ENCODE measurements at places on chromosomes 1 and 21.

DNA sequence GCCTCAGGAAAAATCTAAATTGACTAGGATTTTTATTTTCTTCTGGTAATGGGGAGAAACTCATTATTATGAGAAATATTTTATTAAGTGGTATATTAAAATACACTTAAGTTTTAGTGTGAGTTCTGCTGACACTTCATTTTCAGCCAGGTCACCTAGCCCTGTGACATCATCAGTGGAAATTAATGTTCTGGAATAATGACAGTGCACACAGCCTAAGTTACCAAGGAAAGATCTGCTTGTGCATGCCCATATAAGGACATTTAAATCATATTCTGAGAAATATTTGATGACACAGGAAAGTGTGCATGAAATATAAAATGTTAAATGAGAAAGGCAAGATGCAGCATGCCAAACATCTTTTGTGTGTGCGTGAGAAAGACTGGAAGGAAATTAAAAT is 102.0 kb downstream of the KIF14 start:
- DNase-seq = no peak

- no peak for DNase-seq
Observed at GRCh38 chr1:198933515-198934222, 294.8 kb downstream of the PTPRC start.

- no peak for DNase-seq
Observed at GRCh38 chr21:32200029-32200428, 78.8 kb downstream of the MIS18A start.

DNA sequence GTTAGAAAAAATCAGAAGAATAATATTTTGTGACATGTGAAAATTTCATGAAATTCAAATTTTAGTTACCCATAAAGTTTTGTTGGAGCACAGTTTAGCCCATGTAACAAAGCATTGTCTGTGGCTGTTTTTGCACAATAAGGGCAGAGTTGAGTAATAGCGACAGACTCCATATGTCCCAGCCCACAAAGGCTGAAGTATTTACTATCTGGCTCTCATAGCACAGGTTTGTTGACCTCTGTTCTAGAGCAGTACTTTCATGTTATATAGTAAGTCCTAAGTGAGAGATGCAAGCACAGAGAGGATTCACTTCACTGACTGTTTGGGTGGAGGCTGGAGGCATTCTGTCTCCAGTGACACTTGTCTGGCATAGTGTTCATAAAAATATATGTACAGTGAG is 6.8 kb downstream of the LAMC1 start:
- no peak for DNase-seq

DNA sequence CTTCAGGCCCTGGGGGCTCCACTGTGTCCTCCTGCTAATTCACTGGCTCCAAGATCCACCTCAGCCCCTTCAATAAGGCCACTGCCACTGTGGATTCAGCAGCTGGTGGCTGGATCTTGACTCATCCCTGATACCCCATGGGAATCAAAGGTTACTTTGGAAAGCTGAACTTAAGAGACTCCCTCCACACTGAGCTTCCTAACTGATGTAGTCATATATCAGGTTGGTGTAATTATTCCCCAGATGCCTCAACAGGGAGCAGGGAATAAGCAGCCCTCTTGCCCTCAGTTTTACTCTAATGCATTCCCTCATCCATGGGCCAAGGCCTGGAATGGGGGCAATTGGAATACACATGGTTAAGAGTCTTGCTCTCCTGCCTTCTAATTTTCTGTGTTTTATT is 164.6 kb downstream of the FASLG start:
- DNase-seq = peak; percentile 40

GRCh38 chr1:168116327-168116799 is 20.4 kb downstream of the GPR161 start:
- DNase-seq = no peak

GRCh38 chr1:71919811-71920509 is 362.4 kb downstream of the NEGR1 start:
- DNase-seq = no peak

- DNase-seq = no peak
Observed at GRCh38 chr21:46265736-46266525, 19.5 kb downstream of the MCM3AP start.

GRCh38 chr1:98256700-98257099 is 335.9 kb upstream of the DPYD start:
- DNase-seq = no peak

- no peak for DNase-seq
Observed at GRCh38 chr1:91784191-91784590, 101.8 kb downstream of the TGFBR3 start.

DNA sequence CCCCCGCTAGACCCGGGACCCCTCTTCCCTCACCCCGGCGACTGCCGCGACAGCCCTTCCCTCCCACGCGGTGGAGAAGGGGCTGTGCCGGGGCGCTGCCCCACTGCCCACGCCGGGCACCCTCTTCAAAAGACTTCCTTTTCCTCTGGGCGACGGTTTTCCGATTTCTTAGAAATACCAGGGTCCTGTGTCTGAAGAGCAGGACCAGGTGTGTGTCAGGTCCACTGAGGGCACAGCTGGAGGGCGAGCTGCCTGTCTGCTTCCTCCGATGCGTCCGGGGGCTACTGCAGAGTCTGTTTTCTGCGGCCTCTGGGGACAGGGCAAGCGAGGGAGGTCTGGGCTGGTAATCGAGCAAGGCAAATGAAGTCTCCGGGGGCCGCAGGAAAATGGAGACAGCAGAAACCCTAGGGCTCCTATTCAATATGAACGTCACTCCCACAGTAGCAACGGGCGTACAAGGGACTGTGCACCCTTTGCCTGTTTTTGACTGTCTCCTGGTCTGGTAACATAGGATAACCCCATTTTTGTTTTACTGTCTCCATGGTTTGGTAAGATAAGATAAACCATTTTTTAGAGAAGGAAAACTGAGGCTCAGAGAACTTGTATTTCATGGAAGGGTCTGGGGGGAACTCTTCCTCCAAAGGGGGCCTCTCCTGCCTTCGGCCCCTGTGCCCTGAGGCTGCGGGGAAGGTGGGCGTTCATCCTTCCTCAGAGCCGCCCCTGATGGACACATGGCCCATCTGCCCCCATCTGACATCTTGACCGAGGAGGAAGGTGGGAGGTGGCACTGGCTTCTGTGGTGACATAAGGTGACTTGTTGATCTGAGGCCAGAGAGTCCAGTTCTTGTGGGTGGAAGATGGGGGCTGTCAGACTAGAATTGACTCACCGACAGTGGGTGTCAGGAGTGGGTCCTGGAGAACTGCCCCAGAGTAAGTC is 970 bp downstream of the TNFRSF1B start:
- DNase-seq = no peak

DNA sequence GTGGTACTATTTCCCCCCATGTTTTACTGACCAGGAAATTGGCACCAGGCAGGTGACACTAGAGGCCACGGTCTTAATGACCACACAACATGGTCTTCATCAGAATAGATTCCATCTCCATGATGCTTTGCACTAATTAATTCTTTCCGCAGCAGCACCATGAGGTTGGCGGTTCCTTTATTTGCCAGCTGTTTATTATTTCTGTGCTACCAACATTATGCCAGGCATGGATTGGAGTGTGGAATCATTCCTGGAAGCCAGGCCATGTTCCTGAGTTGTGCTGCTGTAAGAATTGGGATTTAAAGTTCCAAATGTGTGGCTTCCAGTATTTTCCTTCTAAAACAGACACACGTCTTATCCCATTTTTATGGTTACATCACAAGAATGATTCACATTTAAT is 107.8 kb downstream of the NFIA start:
- DNase-seq = no peak

- DNase-seq = no peak
Observed at GRCh38 chr21:45060675-45061311, 13.6 kb upstream of the ADARB1 start.

GRCh38 chr1:10965546-10966226 is 46.8 kb upstream of the TARDBP start:
- no peak for DNase-seq

DNA sequence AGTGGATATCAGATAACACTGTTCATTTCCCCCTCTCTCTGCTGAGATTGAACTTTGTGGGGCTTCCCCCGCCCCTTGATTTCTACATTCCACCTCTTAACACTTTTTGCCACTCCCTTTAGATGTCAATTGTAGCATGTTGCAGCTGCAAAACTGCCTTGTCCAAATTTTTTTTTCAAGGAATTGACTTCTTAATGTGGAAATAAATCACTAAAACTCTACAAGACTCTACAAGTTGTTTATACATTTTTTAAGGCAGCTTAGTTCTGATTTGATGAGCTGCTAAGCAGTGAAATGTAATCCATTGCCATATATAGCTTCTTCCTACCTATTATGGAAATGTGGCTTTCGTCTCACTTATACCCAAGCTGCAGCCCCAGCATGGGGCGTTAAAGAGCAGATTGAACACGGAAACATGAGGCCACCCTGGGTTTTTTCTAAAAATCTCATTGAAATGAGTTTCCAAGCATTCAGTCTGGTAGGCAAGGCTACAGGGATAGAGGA is 132.2 kb downstream of the SYT2 start:
- DNase-seq = peak; percentile 96

DNA sequence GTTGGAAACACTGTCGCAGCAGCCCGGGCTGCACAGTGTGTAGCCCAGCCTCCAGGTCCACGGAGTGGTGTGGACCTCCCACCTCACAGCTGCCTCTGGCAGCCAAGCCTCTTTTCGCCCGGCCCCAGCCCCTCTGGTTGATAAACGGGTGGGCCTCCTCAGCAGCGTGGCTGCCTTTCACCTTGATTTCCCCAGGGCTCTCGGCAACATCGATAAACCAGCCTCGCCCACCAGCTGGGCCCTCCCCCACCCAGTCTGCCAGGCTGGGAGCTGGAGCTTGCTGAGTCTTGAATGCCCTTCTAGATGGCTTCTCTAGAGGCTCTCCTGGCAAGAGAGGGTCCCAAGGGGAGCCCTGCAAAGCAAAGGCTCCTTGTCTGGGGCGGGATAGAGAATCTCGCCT is 31.0 kb upstream of the LHX4 start:
- DNase-seq = no peak

GRCh38 chr1:92544756-92545165 is 58.0 kb upstream of the GFI1 start:
- no peak for DNase-seq

DNA sequence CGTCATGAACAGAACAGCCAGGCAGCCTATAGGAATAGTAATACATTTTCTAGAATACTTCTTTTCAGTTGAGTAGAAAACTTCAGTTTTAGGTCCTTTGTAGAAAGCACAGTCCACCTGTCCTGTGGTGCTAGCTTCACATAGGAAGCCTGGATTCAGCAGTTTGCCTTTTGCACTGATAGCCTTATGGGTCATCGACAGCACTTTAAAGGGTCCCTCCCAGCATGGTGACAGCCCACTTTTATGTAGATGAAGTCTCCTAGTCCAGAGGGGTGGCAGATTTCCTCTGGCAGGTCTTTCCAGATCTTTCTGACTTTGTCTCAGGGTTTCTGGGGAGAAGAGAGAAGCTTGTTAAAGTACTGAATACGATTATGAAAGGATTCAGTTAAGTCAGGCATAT is 161.4 kb upstream of the TNR start:
- no peak for DNase-seq

GRCh38 chr1:4328402-4329071 is 325.9 kb upstream of the AJAP1 start:
- DNase-seq = no peak

- no peak for DNase-seq
Observed at GRCh38 chr1:47210666-47211065, 20.8 kb upstream of the PDZK1IP1 start.

GRCh38 chr1:19411612-19412011 is 73.7 kb downstream of the CAPZB start:
- DNase-seq = no peak

DNA sequence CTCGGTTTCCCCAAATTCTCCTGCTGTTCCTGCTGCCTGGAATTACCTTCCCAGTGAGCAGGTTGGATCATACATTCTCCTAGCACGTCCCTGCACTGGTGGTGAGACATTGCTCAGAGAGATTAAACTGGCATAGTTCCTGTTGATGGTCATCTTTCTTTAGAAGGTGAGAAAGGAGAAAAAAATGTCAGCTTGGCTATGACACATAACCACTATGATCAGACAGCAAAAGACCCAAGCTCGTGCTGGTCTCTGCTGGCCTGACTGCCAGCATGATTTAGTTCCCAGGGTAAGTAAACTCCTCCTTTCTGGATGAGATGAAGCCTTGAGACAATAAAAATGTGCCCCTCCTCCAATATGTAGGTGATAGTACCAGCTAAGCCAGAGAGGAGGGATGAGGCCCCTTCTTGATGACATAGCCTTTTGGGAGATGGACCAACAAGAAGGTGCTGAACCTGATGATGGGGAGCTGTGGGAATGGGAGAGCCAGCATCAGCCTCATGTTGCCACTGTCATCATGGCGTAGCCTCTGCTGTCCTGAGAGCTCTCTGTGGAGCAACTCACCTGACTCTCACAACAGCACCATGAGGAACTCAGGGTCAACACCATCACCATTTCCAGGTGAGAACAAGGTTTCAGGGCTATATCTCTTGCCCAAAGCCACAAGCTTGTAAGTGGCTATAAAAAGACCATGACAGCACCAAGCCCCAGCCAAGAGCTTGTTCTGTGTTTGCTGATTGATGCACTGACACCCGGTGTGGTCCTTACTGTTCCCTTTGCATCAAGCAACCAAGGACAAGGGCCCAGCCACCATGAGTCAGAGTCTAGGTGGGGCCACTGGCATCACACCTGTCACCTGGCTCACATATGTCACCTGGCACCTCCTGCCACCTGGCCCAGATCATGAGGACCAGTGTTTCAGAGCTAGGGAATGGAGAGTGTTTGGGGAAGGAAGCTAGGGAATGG is 200.0 kb downstream of the MATN1 start:
- peak; percentile 58 for DNase-seq

DNA sequence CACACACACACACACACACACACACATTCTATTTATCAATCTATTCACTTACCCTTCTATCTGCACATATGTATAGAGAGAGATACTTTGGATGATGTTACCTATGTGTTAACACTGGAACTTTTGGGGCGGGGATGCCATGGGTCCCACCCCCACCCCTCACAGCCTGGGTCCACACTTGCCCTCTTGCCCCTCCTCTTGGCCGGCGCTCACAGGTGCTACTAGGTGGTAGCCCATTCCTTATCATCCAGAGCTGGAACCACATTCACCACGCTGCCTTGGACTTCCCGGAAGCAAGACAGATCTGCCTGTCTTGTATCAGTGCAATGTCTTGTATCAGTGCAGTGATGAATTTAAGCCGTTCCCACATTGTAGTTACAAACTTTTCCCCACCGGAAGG is 85.1 kb downstream of the LBR start:
- no peak for DNase-seq

DNA sequence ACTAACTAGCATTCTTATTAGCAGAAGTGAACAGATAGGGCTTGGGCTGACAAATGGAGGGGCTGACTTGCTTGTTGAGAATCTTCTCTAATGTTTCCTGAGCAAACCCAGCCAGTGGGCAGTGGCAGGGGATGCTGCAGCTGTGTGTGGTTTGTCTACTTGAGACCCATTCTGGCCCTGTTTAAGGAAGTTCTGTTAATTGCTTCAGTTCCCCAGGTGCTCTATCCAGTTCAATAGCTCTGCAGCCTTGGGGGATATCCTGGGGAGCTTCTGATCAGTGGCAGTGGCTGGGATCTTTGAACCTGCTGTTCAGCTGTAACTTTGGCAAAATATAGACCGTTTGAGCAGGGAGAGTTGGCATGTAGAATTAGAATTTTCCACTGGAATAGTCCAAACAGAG is 137.4 kb downstream of the ZNF326 start:
- DNase-seq = no peak
